Osteocyte (in vitro differentiated cells): ENCODE measurements at places on chromosomes 16 and 17. TPM values are rescaled to one million over a fixed set of nuclear protein-coding genes. Genes with fewer than 3 reads are reported as not detected.

- DNase-seq: no peak
- H3K36me3 ChIP-seq: no peaks in the 10 kb centered on the region
- H3K4me3 ChIP-seq: peak overlapping the region; percentile 48
- peaks cover 65% of the 10 kb centered on the region for H3K27me3 ChIP-seq
- H3K27ac ChIP-seq: no peak overlapping the region
- H3K4me1 ChIP-seq: peaks cover 9% of the 10 kb centered on the region
Observed at GRCh38 chr17:11241611-11242226, 706 bp downstream of the SHISA6 start.

GRCh38 chr16:81711657-81712319, 67.3 kb upstream of the PLCG2 start:
- H3K27me3 ChIP-seq: peaks cover 8% of the 10 kb centered on the region
- peaks cover 7% of the 10 kb centered on the region for H3K36me3 ChIP-seq
- no peak overlapping the region for H3K4me3 ChIP-seq
- H3K4me1 ChIP-seq: peaks cover 20% of the 10 kb centered on the region
- peak; percentile 90 for DNase-seq

DNA sequence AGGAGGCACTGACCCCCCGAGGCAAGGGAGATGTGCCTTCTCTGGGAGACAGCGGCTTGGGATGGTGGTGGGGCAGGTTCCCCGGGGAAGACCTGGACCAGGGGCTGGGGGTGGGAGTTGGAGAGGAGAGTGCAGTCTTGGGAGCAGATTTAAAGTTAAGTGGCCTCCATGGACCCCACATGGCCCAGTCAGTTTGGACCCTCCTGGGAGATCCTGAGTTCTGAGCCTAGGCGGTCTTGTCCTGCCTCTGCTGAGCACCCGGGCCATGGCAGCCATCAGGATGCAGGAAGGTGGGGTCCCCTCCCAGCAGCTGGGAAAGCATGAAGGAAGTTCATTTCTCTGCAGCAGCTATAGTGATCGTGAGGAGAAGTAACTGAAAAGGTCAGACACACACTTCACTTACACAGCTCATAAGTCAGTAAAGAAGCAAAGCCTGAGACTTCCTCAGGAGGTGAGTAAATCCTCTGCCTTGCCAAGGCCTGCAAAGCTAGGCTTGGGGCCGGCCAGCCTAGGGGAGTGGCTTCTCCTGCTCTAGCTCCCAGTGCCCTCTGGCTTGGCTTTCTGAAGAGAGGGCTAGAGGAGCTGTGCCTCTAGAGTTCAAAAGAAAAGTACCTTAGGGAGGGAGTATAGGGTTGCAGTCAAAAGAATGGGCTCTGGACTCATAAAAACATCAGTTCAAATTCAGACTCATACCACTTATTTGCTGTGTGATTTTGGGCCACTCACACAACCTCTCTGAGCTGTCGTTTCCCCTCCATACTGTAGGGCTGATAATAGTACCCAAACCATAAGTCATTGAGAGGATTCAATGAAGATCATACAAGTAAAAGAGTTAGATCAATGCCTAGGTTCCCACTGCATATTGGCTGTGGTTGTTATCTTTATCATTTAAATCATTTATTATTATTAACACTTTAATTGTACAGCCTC, 31.0 kb upstream of the C16orf78 start:
- no peaks in the 10 kb centered on the region for H3K27me3 ChIP-seq
- no peaks in the 10 kb centered on the region for H3K4me1 ChIP-seq
- H3K4me3 ChIP-seq: no peak overlapping the region
- no peaks in the 10 kb centered on the region for H3K36me3 ChIP-seq
- peak; percentile 69 for DNase-seq

- no peak overlapping the region for H3K4me3 ChIP-seq
- no peak for DNase-seq
- no peaks in the 10 kb centered on the region for H3K27me3 ChIP-seq
Observed at GRCh38 chr16:64380751-64381150, 741.1 kb downstream of the CDH11 start.

The PPP1R27 gene
- 0.62 TPM in 1 of 2 replicates, not detected in the other for total RNA-seq

The TMEM238L gene
- not detected in 2 replicates for total RNA-seq

The CHST5 gene
- total RNA-seq: 0.27 TPM in 1 of 2 replicates, not detected in the other

The ABCA9 gene
- 1.1 and 1.8 TPM in 2 replicates for total RNA-seq
